Thoracic aorta (tissue), 2 donors: ENCODE measurements at places on chromosomes 11 and 22. TPM values are rescaled to one million over a fixed set of nuclear protein-coding genes. Genes with fewer than 3 reads are reported as not detected.

The MMP8 gene
- total RNA-seq, result not detected

The TBCEL gene
- 17.7 TPM for total RNA-seq

The C11orf98 gene
- total RNA-seq, result 20.5 TPM

The FOLR3 gene
- total RNA-seq, result not detected

The CALCA gene
- not detected for total RNA-seq

The HPS4 gene
- 26.5 TPM for total RNA-seq

The TMEM86A gene
- total RNA-seq, result 8.3 TPM

The RIMBP3C gene
- total RNA-seq, result 0.28 TPM

The OR2D2 gene
- total RNA-seq, result 1.3 TPM

The CD248 gene
- 22.9 TPM for total RNA-seq
